ENCODE measurements at places on chromosomes 7 and 10. TPM values are rescaled to one million over a fixed set of nuclear protein-coding genes. Genes with fewer than 3 reads are reported as not detected.
A peak's percentile ranks its signal among the peaks of the same experiment; 100 is the strongest.

The CALML3 gene
- total RNA-seq = not detected

The SPDYE16 gene
- not detected for total RNA-seq

DNA sequence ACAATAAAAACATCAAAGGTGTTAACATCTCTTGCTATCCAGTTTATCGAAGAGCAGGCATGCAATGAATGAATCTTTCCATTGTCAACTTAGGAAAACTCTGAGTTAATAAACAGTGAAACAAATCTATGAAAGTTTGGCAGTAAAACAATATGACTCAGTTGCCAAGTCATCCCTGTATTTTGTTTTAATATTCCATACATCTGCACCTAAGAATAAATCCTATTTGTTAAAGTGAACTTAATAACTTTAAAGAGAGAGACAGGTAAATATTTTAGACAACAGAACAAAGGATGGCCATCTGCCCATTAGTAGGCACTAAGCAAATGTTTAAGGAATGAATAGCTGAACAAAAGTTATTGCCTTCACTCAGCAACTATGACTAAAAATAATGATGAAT lies 700.5 kb upstream of the CELF2 start:
- no peak for DNase-seq

GRCh38 chr10:37495415-37495814 lies 362.0 kb downstream of the ZNF248 start:
- no peak for DNase-seq

The GPR15LG gene
- total RNA-seq = not detected

GRCh38 chr7:101669307-101669706 lies 40.2 kb upstream of the MYL10 start:
- no peak for DNase-seq

- DNase-seq = no peak
Observed at GRCh38 chr7:157551325-157552070, 214.7 kb downstream of the DNAJB6 start.

DNA sequence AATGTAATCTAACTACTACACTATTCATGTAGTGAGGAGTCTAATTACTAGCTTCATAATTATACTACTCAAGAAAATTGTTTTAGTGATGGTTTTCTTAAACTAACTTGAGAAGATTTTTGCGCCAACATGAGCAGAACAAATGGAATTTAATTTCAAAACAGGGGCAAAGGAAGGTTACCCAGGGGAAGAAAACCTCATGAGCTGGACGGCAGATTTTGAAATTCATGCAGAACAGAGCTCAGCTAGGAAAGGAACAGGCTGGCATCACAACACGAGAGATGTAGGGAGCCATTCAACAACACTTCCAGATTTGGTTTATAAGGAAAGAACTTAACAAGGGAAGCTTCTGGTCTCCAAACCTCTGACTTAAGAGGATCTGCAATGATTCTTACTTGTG lies 235.3 kb upstream of the PRKCQ start:
- DNase-seq = no peak

- no peak for DNase-seq
Observed at GRCh38 chr10:96720422-96721206, at the start of gene PIK3AP1. TSS of gene PIK3AP1 (minus strand) at chr10:96720514. CDS start at chr10:96720394, 120 bp downstream.

The ANK3 gene
- total RNA-seq = 14.8 TPM

- DNase-seq = no peak
Observed at GRCh38 chr10:12081470-12081869, 12.7 kb downstream of the DHTKD1 start.

DNA sequence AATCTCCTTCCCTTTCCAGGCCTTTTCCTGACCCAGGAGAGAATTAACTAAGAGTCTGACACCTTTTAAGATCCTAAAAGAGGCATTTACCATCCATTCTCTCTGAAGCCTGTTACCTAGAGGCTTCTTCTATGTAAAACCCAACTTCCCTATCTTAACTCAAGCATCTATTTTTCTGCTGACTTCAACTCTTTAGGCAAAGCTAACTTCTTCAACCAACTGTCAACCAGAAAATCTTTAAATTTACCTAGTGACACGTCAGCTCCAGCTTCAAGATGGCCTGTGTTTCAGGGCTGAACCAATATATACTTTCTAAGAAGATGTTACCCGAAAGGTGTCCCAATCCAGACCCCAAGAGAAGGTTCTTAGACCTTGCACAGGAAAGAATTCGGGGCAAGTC lies 492.3 kb upstream of the AUTS2 start:
- no peak for DNase-seq

The KIF11 gene
- total RNA-seq = 5.7 TPM

The RNF148 gene
- total RNA-seq = 0.71 TPM

- peak; percentile 81 for DNase-seq
Observed at GRCh38 chr7:79692015-79692414, 238.5 kb upstream of the MAGI2 start.

DNA sequence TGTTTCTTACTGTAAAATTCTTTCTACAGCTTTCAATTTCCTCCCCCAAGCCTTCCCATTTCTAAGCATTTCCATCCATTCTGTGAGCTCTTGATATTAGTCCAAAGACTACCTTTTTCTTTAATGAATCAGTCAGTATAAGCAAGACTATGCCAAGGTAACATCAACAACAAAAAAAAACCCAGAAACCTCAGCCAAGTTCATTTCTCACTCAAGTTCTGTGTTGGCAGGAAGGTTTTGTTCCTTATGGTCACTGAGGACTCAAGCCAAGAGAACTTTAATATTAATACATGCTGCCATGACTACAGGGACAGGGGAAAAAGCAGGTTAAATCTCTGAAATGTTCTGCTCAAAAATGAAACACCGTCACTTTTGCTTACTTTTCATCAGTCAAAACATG lies 621.2 kb upstream of the NRP1 start:
- DNase-seq = no peak

DNA sequence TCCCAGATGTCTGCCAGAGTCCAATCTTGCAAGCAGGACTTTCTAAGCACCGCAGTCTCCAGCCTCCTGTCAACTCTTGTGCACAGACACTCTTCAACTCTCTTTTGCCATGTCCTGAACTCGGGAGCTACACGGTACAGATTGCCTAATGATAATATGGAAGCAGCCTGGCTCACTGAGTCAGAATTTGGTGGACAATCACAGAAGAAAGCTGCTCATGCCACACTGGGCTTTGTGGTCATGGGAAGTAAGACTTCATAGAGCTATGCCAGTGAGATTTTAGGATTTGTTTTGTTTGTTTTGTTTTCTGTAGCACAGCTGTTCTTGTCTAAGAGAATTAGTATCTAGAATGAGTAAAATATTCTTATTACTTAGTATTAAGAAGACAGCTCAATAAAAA lies 144.1 kb upstream of the PRSS58 start:
- no peak for DNase-seq

- DNase-seq = no peak
Observed at GRCh38 chr10:121099592-121099991, 248.4 kb downstream of the WDR11 start.

The LUC7L2 gene
- 49.3 TPM for total RNA-seq

The MDFIC gene
- total RNA-seq = 9.7 TPM

GRCh38 chr10:58179238-58179637 lies 88.5 kb downstream of the IPMK start:
- no peak for DNase-seq

DNA sequence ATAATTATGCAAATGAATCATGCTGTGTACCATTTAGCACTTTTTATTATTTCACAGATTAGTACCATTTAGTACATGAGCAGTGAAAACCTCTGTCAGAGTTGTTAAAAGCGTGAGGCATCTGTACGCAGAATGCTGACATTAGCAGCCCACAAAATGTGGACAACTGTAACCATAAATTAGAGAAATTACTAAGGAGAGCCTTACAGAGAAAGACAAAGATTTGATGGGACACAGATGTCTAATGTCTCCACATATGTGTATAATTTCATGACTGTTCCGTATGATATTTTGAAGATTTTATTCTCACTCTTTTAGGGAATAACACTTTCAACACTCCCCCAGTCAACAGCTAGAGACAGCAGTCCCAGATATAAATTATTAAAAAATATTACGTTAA lies 414.0 kb upstream of the ANKRD30A start:
- DNase-seq = no peak

- no peak for DNase-seq
Observed at GRCh38 chr10:58973235-58973595, 203.2 kb upstream of the PHYHIPL start.

- DNase-seq = no peak
Observed at GRCh38 chr10:110220398-110220797, 13.0 kb downstream of the MXI1 start.

The BAMBI gene
- total RNA-seq = 34.6 TPM

DNA sequence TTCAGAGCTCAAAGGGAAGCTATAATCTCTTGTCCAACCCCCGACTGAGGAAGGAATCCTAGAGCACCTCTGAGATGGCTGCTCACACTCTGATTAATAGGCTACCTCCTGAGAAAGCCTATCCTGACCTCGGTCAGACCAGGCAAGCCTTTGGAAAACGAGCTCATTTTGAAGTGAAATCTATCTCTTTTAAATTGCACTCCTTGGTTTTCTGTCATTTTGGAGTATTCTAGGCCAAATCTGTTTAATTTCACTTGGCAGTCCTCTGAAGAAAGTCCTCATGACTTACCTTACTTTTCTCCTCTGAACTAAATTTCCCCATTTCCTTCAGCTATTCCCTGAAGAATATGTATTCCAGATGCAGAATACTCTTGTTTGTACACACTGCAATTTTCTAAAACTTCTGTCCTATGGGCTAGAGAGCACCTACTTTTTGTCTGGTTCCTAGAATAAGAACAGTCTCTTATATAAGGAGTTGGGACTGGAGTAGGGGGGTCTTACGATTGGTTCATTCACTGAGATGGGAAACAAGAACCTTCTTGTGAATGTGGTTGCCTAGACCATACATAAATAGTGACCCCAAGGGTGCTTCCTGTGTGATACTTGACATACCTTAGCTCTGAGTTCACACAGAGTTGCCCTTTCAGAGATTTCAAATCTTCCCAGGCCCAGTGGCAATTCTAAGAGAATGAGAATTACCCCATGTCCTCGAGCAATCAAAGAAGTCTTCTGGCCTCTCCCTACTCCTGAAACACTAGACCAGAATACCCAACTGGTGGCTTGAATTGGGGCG lies 31.9 kb upstream of the HPS1 start:
- DNase-seq = no peak

DNA sequence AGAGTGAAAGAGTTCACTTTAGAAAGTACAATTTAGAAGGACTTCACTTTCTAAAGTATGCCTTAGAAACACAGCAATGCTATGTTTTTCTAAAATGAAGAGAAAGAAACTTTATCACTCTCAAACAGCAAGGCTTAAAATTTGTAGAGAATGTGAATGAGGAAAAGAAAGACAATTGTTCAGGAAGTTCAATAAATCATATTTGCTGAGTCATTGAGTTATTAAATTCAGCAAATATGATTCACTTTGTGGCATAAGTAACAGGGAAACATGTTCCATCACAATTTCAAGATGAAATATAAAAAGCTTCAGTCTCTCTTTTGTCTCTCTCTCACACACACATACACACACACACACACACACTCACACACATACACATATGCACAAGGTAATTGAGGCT lies 187.9 kb downstream of the PCDH15 start:
- DNase-seq = no peak

DNA sequence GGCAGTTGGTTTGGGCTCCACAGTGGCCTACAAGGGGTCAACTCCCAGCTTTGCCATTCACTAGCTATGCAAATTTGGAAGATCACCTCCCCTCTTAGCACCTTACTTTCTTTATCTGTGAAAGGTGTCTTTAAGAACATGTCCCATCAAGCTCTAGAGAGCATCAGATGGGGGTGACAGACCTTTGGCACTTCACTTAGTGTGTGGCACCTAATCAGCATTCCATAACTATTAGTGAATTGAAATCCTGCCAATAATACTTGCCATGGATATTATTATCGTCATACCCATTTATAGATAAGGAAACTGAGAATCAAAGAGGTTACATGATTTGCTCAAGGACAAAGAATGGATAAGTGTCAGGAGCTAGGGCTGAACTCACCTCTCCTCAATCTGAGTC lies 51.9 kb downstream of the PLPP4 start:
- no peak for DNase-seq

GRCh38 chr7:155896531-155897263 lies 84.4 kb upstream of the SHH start:
- DNase-seq = peak; percentile 29

The FAM25C gene
- total RNA-seq = 36.4 TPM

GRCh38 chr7:11648980-11649379 lies 183.0 kb downstream of the THSD7A start:
- no peak for DNase-seq

DNA sequence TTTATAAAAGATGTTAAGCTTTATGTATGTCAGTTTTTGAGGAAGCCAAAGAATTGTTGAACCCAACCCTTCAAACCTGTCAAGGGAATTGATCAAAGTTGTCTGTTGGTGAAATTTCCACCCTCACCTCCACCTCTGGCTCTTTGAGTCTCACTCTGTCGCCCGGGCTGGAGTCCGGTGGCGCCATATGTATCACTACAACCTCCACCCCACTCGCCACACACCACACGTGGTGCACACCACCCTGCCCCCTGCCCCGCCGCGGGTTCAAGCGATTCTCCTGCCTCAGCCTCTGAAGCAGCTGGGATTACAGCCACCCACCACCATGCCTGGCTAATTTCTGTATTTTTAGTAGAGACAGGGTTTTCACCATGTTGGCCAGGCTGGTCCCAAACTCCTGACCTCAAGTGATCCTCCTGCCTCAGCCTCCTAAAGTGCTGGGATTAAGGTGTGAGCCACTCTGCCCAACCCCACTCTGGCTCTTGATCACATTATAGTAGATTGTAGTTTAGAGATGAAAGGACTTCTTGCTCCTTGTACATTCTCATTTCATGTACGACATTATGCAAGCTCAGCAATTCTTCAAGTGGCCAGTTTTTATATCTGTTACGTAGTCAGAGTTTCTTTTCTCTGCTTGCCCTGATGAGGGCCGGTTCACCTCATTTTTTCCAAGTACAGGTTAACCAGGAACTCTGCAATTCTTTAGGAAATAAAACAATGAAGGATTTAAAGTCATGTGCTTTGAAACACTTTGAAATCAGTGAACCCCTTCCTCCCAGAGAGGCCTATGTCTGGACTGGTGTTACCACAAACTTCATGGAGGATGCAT lies 7.0 kb downstream of the BAMBI start:
- no peak for DNase-seq

The IL2RA gene
- total RNA-seq = 0.34 TPM

Data from kidney epithelial cell (primary cell).